Stromal cell of bone marrow (primary cell): ENCODE measurements at places on chromosomes 7 and 10.
A peak's percentile ranks its signal among the peaks of the same experiment; 100 is the strongest.

GRCh38 chr7:47511699-47512370 is 70.1 kb downstream of the TNS3 start:
- no peak for DNase-seq

DNA sequence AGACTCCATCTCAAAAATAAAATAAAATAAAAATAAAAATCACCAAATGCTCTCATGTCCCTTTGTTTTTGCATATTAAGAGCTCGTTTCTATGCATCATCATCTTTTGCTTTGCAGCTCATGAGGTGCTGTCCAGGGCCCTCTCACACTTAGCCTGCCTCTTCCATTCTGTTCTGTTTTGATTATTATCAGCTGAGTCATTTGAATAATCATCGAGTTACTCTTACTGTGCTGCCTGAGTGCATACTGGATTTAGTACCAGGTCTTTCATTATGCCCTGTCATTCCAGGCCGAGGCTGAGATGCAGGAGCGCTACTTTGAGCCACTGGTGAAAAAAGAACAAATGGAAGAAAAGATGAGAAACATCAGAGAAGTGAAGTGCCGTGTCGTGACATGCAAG is 33.0 kb downstream of the UCMA start:
- no peak for DNase-seq

- DNase-seq, result no peak
These were observed 75.0 kb downstream of the PRKAG2 start for GRCh38 chr7:151801782-151802468.

GRCh38 chr10:62638062-62638477 is 166.4 kb upstream of the ADO start:
- no peak for DNase-seq

GRCh38 chr7:121102619-121103018 is 114.1 kb downstream of the CPED1 start:
- DNase-seq, result no peak

DNA sequence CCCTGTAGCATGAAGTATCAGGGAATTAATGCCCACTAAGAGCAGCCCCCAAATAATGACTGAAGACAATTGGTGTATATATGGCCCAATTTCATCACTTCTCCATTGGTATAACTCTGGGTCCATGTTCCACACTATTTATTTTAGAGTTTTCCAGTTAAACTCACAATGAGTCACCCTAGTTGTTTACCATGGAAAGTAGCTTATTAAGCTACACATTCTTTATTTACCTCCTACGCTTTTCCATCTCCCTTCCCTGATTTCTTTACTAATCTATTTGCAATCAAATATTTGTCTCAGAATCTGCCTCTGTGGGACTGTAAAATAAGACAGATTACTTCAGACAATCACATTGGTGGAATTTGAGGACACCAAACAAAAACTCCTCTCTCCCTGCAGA is 655.6 kb downstream of the SORCS1 start:
- DNase-seq, result no peak

DNA sequence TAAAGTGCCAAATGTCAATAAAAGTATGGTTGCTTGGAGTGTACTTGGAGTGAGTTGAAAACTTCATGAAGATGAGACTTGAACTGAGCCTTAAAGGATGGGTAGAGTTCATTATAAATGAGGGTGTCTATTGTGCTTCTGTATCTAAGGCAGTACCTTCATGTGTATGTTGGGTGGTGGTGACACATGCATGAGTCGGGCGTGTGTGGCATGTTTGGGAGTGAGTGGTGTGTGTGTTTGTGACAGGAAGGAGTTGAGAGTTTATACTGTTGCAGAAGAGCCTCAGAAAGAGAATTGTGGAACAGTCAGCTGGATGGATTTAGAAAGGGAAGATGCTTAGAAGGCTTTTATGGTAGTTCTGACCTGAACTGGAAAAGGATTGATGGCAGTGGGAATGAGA is 6.0 kb upstream of the ZRANB1 start:
- DNase-seq, result no peak

DNA sequence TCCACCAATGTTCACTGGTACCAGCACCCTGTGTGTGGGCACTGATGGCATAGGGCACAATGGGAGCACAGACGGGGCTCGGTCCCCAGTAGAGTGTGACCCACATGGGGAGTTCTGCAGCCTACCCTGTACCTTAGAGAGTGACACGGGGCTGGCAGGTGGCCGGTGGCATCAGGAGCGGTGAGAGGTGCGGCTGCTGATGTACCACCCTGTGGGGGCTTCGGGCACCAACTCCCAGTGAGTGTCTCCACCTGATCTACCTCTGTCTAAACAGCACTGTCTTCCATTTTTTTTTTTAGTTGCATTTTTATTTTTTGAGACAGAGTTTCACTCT is 4.1 kb downstream of the JAKMIP3 start:
- DNase-seq, result no peak

- peak; percentile 23 for DNase-seq
These were observed 7.1 kb downstream of the SHH start for GRCh38 chr7:155804897-155805825.

DNA sequence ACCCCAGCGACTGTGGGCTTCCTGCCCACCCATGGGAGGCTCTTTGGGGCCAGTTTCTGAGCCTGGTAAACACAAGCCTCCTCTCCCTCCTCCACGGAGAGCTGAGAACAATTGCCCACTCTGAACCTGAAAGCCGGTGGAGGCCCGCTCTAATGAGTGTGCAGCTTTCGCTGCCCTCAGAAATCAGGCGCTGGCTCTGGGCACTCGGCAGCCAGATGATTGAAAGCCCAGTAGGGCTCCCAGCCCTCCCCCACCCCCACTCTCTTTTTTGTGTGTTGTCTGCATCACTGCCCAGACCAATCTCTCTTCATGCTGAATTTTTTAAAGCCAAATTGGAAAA is 438.9 kb downstream of the RPS24 start:
- DNase-seq, result no peak

- no peak for DNase-seq
These were observed 363.0 kb downstream of the SH2D4B start for GRCh38 chr10:80900661-80901060.

DNA sequence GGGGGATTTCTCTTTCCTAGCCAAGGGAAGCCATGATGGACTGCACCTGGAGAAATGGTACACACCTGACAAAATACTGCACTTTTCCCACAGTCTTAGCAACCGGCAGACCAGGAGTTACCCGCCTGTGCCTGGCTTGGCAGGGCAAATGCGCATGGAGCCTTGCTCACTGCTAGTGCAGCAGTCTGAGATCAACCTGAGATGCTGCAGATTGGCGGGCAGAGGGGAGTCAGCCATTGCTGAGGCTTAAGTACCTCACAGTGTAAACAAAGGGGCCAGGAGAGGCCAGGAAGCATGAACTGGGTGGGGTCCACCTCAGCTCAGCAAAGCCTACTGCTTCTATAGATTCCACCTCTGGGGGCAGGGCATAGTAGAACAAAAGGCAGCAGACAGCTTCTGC is 49.4 kb downstream of the OR13A1 start:
- DNase-seq, result no peak

DNA sequence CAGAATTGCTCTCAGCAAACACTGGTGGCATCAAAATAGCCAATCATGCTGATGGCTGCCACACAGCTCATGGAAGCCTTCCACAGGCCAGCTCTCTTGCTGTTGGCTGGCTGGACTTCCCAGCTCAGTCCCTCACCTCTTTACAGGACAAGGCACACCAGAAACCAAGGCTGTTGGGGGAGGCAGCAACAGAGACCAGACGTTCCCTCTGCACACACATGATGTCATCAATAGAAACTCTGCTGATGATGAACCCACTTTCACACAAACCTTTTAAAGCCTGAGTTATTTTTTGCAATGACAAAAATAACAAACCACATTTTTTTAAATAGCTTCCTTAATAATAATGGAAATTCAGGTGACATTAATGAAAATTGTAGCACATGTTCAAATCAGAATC is 300.9 kb upstream of the C7orf33 start:
- DNase-seq, result no peak

- DNase-seq, result no peak
These were observed 73.4 kb downstream of the LRRC4 start for GRCh38 chr7:127957886-127958285.

DNA sequence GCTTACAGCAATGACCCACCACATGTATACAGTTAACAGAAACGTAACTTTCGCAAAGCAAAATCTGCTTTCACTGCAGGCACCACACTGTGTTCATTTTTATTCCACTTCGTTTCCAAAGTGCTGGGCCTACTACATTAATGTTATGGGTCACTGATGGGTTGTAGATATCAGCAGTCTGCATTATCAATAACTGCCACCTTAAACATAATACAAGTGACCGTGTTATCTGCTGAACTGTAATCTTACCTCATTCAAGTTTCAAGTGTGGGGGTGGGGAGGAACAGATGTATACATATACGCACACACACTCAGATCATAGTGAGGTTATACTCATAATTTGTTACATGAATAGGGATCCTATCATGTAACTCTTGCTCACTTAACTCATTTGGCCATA is 21.1 kb downstream of the RNF32 start:
- DNase-seq, result no peak

GRCh38 chr10:132062116-132062515 is 3.6 kb upstream of the JAKMIP3 start:
- DNase-seq, result no peak

DNA sequence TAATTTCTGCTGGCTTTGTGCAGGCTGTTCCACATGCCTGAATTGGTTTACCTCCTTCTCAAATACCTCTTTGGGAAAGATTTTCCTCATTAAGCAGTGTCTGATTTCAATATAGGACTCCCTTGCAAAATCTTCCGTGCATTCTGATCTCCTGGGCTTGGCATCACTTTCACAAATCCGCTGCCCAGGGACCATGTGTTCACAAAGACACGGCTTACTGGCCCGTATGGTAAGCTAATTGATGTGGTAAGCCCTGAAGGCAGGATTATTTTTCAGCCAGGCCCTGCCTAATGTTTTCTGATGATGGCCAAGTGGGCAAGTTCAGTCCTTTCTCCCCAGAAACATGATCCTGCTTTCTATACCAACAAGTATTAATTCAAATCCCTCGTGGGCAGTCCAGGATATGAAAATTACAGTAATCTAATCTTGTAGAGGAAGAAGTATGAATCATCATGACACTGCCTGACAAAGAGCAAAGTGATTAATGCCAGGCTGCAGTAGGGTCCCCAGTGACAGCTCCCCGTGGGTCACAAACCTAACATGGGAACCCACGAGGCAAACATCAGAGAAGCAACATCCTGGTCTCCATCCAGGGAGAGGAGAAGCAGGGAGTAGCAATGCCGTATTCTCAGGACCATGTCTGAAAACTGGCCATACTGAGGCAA is 11.6 kb upstream of the SVIL start:
- peak; percentile 93 for DNase-seq

- DNase-seq, result peak; percentile 66
These were observed 209.7 kb downstream of the SKIDA1 start for GRCh38 chr10:21315645-21316220.

DNA sequence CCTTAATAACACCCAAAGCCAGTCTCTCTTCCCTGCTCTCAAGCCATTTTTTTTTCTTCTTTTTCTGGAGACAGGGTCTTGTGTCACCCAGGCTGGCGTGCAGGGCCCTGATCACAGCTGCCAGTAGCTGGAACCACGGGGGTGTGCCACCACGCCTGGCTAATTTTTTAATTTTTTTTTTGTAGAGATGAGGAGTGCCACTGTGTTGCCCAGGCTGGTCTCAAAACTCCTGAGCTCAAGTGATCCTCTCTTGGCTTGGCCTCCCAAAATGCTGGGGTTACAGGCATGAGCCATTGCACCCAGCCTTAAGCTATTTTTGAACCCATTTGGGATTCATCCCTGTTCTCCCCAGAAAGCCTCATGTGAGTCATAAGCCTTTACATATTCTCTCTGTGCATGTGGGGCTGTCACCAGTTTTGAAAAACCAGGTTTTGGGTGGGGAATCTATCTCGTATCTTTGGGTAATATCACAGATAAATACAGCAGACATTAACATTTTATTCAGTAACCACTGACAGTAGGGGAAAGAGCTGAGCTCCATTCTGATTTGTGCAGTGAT is 15.5 kb downstream of the ZNF487 start:
- no peak for DNase-seq

DNA sequence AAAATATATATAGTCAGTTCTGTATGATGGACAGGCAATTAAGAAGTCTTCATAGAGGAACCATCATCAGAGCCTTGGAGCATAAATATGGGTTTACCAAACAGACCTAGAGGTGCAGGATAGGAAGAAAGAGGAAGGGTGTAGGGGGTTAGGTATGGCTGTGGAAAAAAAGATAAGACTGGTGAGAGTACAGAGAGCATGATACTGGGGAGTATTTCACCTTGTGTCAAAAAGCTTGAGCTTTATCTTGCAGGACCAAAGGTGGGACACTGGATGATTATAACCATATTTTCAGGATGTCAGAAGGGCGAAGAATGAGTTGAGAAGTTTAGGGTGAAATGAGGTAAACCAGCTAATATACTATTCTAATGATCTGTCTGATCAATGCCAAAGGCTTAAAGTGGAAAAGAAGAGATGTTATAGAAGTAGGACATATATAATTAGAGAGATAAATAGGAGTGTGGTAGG is 54.6 kb downstream of the MRPL32 start:
- no peak for DNase-seq

DNA sequence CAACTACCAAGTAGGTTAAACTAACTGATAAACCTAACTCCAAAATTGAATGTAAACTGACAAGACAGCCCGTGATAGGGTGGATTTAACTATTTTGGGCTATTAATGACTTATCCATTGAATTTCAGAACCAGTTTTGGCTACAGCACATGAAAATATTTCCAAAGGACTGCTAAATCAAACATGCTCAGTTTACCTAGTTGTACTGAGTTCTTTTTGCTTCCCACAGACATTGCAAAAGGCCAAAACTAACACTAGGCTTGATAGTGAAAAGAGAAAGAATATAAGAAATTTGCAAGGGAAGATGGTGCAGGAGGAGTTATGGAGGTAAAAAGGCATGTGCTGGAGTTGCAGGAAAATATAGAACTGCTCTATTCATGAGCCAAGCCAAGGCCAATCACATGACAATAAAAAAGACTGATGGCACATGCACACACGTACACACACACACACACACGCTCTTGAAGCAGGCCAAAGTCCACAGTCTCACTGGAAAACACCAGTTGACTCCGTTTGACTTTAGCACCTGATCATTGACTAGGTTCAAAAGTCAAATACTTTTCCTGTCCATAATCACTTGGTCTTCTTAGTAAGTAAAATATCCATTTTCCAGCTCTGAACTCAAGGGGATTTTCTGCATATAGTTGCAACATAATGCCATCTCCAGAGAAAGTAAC is 76.0 kb upstream of the AGBL3 start:
- no peak for DNase-seq

- DNase-seq, result no peak
These were observed 462.3 kb downstream of the PAXIP1 start for GRCh38 chr7:154540596-154540995.

- DNase-seq, result no peak
These were observed 245.6 kb upstream of the ETV1 start for GRCh38 chr7:14235056-14235455.

GRCh38 chr10:12768156-12769100 is 233.1 kb downstream of the CCDC3 start:
- DNase-seq, result peak; percentile 32
